ENCODE measurements at places on chromosomes 16 and 17.

DNA sequence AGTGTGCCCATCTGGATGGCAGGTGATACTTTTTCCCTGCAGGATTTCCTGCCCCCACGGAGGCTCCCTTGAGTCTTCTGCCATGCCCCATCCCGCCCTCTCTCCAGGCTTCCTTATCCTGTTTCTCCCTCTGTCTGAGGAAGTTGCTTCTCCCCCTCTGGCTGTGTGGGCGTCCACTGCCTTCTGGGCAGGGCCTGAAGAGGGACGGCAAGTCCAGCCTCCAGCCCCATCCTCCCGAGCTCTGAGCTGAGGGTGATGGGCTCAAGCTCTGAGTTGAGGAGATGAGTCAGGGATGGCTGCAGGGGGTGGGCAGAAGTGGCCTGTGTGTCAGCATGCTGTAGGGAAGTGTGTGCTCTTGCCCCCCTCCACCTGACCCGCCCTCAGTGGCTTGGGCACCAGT, 14.2 kb upstream of the RAP1GAP2 start:
- DNase-seq = no peak

DNA sequence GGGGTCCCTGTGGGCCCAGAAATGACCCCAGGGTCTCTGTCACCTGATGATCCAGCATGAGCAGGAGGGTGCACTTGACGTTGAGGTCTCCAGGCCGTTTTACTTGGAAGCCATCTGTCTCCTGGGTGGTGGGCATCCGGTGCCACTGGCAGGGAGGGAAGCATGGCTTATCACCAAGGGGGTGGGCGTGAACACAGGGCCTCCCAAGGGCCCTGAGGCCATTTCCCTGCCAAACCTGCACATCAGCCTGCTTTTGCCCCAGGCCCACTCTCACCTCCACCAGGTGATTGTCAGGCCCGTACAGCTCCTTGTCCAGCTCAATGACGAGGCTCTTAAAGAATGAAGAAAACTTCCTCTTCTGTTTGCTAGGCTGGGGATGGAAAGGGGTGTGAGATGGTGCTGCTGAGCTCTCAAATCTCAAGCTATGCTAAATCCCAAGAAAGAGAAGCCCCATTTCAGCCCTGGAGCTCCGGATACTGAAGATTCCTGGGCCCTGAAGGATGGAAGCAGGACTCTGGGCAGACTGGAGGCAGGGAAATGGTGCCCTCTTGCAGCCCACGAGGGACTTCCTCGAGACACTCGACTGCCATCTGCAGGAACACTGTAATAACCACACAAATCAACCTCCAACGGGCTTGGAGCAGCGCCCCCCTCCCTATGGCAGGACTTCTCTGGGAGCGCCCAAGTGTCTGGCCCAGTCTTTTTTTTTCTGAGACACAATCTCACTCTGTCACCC, 7.1 kb upstream of the FTSJ3 start:
- DNase-seq = no peak

GRCh38 chr16:47523342-47524006, 62.3 kb downstream of the PHKB start:
- no peak for DNase-seq

DNA sequence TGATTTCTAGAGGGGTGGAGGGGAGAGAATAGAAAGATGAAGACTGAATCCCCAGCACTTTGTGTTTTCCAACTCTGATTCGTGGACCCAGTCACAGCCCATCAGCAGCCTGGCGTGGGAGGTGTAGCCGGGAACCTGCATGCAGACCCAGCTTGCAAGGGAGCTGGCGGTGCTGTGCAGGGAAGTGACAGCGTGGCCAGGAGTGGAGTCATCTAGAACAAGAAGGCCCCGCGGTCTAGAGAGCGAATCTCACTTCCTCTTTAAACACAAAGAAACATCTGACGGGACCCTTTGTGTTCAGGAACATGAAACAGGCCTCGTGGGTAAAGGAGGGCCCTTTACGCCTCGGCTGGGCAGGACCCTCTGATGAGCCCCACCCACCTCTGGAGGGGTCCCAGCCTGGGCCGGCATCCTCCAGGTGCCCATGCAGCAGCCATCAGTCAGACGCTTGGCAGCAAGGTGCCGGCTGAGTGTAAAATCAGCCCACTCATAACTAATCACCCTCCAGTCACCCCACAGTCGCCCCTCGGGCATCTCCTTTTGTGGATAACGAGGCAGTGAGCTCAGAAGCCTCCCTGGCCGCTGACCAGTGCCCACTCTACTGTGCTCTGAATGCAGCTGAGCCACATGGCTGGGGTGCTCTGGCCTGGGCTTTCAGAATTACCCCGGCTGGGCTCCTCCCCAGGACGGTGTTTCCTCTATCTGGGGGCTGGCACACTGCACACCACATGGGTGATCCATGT, 4.4 kb downstream of the SNAI3 start:
- DNase-seq = no peak

- DNase-seq = no peak
These were observed 15.5 kb downstream of the MMP15 start for GRCh38 chr16:58040945-58041627.

DNA sequence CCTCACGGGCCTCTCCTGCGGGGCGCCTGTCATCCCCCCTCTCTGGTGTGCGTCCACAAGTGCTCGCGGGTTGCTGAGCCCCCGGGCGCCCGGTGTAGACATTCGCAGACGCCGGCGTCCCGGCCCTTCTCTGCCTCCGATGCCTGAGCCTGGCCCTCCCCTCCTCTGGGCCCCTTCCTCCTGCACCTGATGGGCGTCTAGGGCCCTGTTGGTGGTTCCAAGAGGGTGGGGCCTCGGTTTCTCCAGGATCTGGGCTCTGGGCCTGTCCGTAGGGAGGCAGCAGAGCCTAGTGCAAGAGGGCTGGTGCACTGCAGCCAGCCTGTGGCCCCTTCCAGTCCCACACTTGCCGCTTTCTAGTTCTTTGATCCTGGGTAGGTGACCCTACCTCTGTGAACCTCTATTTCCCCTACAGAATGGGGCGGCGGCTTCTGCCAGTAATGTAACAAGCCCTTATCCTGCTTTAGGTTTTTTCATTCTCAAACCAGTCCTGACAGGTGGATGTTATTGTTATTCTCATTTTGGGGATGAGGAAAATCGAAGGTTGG, 623 bp downstream of the E4F1 start:
- no peak for DNase-seq

DNA sequence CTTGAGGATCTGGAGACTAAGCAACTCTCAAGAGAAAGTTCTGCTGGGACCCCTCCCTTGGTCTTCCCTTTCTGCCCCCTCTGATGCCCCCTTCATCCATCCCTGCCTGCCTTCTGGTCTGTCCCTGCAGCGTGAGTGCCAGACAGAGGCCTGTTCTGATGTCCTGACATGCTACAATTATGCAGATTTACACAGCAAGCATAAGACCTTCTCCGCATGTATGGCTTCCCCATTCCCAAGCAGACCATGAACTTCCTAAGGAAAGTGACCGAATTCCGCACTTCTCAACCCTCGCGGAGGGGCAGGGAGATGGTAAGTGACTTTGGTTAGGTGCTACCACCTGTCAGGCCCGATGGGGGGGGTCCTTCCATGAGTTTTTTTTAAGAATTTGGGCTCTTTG, 150.1 kb upstream of the SDK2 start:
- no peak for DNase-seq

DNA sequence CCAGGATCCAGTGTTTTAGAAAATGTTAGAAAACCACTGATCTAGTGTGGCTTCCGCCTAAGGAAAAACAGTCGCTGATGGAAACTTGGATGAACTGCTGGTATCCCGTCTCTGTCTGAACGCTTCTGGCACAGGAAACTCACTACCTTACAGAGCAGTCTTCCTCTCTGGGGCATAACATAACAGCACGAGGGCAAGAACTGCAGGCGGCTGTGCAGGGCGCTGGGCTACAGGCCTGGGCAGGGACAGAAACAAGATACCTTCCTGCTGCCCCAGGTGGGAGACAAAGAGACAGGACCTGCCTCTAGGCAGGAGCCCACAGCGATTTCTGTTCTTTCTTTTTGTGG, 10.5 kb downstream of the MXRA7 start:
- DNase-seq = no peak

- no peak for DNase-seq
These were observed 55.6 kb downstream of the PPM1E start for GRCh38 chr17:58811290-58811689.

DNA sequence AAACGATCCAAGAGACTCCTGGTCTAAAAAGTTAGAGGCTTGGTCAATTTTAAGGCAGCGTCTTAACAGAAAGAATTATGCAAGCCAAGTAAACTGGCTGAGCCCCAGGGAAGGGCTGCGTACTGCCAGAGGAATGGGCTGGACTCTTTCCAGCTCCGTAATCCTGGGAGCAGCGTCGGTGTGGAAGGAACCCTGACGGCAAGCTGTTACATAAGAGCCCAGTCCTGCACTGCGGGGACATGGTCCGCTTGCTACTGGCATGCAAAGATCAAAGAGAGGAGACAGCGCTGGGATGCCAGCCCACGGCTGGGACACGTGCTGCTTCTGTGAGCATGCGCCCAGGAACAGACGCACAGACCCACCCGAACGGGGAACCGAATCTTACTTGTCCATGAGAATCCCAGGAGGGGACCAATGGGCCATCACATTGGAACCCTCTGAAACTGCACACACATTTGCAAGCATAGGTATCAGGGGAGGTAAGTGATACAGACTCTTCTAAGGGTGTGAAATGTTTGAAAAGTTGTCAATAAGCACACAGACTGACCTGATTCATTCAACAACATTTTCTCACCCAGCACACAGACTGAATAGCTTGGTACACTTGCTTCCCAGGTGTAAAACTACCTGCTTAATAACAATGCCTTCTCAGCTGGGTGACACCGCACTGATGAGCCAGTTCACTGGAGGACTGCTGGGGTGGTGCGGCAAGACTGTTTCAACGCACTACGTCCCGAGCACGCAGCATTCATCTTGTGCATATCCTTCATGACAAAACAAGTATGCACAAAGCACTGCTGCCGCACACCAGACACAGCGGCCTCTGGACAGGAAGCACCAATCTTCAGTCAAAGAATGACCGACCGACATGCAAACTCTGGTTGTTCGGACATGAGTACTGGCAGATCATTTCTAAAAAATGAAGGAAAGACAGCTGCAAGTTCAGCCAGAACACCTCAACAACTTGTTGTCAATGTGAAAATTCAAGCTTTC, 94.9 kb downstream of the ANKRD11 start:
- DNase-seq = no peak

DNA sequence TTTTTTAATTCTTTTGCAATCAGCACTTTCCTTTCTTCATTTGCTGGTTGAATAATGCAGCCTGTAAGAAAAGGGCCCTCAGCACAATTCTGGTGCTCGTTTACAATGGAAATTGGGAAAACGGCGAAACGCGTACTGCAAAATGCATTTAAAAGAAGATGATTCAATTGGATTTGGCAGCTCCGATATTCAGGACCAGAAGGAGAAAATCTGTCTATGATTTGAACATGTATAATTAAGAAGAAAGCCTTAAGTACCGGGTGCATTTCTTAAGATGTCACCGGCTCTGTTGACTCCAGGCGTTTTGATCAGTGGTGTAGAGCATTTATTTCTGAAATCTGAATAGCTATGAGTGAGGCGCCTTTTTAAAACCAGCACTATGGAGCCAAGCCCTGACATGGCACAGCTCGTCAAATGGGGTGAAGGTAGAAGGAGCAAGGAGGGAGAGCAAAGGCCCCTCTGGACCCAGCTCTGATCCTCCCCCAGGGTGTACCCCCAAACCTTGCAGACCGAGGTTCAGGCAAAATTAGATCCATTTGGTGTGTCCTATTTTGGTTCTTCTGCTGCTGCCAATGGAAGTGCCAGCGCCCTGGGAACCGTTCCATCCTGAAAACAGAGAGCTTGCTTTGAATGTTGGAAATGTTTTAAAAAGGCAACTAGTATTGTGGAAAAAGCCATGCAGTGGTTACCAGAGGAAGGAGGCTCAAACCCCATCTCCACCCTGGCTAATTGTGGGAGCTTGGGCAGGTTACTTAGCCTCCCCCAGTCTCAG, 161.4 kb upstream of the RPL38 start:
- DNase-seq = no peak

DNA sequence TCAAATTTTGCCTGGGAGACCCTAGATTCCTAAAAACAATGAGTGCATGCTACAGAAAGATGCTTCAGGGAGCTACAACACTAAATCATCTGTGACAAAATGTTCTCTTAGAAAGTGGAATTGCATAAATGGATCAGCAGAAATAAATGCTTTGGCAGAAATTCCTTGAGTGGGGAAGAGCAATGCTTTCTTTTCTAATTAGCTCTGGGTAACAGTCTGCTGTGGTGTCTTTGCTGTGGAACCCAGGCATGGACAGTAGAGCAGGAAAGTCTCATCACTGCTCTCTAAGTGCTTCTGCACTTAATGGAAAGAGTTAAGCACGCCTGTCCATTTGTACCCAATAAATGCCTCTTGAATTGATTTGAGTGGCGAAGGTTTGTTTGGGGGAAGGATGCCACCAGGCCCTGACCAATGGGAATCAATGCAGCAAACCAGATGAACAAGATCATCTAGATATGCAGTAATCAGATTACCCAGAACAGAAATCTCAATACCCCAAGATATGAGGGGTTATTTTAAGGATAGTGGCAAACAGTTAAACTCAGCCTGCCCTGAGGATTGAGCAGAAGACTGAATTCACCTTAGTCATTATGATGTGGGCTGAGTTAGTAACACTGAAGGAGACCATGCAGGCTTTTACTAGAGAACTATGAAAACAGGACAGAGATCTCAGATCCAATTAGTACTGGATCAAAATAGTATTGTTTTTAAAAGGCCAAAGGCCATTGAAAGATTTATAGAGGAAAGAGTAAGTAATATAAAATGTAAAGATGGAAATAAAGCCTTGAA, 13.6 kb downstream of the HLF start:
- no peak for DNase-seq

- DNase-seq = no peak
These were observed 29.9 kb downstream of the TRAF4 start for GRCh38 chr17:28773736-28774135.

GRCh38 chr16:4142268-4142667, 26.0 kb upstream of the ADCY9 start:
- no peak for DNase-seq

DNA sequence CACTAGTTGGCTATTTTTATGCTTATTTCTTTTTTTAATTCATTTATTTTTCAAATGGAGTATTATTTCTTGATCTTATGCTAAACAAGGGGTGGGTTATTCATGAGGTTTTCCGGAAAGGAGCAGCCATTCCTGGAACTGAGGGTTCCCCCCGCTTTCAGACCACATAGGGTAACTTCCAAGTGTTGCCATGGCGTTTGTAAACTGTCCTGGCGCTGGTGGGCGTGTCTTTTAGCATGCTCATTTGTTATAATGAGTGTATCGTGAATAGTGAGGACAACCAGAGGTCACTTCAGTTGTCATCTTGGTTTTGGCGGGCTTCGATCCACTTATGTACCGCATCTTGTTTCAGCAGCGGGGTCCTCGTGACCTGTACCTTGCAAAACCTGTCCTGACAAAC, 29.6 kb upstream of the ASGR2 start:
- DNase-seq = no peak

DNA sequence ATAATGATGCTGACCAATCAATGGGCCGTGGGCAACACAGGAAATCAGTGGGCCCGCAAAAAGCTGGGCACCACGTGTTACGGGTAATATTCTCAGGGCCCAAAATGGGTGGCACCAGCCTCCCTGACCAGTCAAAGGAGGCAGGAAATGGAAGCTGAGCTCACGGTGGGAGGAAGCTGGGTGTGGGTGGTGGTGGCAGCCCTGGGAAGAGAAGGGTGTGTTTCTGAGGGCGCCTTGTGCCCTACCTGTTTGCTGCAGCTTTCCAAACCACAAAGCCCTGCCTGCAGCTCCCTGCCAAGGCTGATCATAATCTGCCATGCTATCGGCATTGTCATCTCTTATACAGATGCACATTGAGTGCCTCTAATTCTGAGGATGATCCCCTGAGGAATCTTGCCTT, 457.9 kb downstream of the SLC39A11 start:
- no peak for DNase-seq

All from activated CD8-positive, alpha-beta memory T cell treated with anti-CD3 and anti-CD28 coated beads for 4 hours (primary cell).